ENCODE measurements at places on chromosomes 11 and 22. TPM values are rescaled to one million over a fixed set of nuclear protein-coding genes. Genes with fewer than 3 reads are reported as not detected.

DNA sequence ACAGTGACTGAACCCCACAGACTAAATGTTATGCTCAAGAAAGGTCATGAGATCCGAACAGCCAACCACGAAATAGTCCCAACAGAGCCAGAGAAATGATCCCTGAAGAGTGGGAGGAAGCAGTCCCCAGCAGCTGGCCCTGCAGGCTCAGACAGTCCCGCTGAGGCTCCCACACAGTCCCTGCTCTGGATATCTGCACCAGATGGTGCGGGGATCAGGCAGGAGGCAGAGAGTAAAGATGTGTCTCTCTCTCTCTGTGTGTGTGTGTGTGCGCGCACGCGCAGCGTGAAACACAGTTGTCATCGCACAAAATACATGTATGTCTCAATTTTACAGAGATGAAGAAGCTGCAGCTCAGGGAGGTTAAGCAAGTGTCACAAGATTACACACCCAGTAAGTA, 27.9 kb downstream of the GUCY1A2 start:
- no peaks in the 10 kb centered on the region for H3K4me1 ChIP-seq
- no peak overlapping the region for H3K27ac ChIP-seq
- H3K4me3 ChIP-seq: no peak overlapping the region
- no peak for DNase-seq
- H3K27me3 ChIP-seq: no peaks in the 10 kb centered on the region

DNA sequence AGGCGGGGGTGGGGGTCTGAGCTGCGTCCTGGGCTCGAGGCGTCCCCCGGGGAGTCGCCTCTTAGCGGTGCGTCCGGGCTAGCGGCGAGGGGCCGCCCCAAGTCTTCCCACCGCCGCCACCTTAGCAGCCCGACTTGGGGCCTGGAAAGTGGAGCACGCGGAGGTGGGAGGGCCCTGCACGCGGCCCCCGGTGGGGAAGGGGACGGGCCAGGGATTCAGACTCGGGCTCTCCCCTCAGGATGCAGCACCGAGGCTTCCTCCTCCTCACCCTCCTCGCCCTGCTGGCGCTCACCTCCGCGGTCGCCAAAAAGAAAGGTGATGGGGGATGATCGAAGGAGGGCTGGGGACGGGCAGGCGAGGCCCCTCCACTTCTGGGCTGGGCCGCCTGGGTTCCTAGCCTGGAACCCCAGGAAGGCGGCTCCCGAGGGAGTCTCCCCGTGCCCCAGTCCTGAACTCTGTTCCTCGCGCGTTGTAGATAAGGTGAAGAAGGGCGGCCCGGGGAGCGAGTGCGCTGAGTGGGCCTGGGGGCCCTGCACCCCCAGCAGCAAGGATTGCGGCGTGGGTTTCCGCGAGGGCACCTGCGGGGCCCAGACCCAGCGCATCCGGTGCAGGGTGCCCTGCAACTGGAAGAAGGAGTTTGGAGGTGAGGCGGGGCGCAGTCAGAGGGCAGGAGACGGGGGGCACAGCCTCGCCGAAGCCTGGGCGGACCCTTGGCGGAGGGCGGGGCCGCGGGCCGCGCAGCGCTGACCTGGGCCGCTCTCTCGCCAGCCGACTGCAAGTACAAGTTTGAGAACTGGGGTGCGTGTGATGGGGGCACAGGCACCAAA, 563 bp downstream of the MDK start:
- H3K27me3 ChIP-seq: peaks cover 38% of the 10 kb centered on the region
- H3K4me3 ChIP-seq: peak overlapping the region; percentile 75
- H3K36me3 ChIP-seq: peaks cover 10% of the 10 kb centered on the region
- no peak for DNase-seq

DNA sequence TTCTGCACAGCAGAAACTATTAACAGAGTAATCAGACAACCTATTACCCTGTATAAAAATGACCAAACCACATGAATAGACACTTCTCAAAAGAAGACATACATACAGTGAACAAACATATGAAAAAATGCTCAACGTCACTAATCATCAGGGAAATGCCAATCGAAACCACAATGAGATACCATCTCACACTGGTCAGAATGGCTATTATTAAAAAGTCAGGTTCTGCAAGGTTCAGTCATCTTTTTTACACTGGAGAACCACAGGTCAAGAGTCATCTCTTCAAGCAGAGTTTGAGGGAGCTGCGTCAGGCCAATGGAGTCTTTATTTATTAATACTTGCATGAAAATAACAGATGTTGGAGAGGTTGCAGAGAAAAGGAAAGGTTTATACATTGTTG, 40.4 kb downstream of the RCN1 start:
- peaks cover 20% of the 10 kb centered on the region for H3K27me3 ChIP-seq
- no peaks in the 10 kb centered on the region for H3K4me1 ChIP-seq
- no peak overlapping the region for H3K4me3 ChIP-seq
- DNase-seq: no peak
- no peaks in the 10 kb centered on the region for H3K36me3 ChIP-seq

- H3K4me3 ChIP-seq: no peak overlapping the region
- H3K36me3 ChIP-seq: peaks cover 5% of the 10 kb centered on the region
- H3K27ac ChIP-seq: no peak overlapping the region
Measured at GRCh38 chr11:73464347-73464746, 88.1 kb downstream of the RELT start.

GRCh38 chr22:19480173-19480568, 451 bp downstream of the CDC45 start:
- no peak overlapping the region for H3K27ac ChIP-seq
- H3K36me3 ChIP-seq: peaks cover 11% of the 10 kb centered on the region
- DNase-seq: no peak
- H3K4me1 ChIP-seq: peaks cover 26% of the 10 kb centered on the region
- H3K27me3 ChIP-seq: no peaks in the 10 kb centered on the region

DNA sequence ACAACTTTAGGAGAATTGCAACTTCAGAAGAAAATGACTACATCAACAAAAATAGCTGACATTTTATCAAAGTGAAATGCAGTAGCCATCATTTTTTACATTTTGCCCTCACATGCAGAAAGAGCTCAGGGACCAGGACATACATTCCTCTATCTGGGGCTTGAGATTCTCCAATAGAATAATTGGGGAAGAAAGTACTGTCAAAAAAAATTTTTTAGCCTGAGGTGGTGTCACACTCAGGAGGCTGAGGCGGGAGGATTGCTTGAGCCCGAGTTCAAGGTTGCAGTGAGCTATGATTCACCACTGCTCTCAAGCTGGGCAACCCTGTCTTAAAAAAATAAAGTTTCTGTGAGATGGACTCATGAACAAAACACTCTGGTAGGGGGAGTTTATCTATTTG, 32.2 kb upstream of the DEPDC7 start:
- no peaks in the 10 kb centered on the region for H3K27me3 ChIP-seq
- H3K4me1 ChIP-seq: no peaks in the 10 kb centered on the region
- no peak overlapping the region for H3K4me3 ChIP-seq
- H3K36me3 ChIP-seq: peaks cover 4% of the 10 kb centered on the region

GRCh38 chr22:30705710-30706651, 11.3 kb downstream of the OSBP2 start:
- peaks cover 9% of the 10 kb centered on the region for H3K27me3 ChIP-seq
- no peak overlapping the region for H3K4me3 ChIP-seq
- H3K27ac ChIP-seq: no peak overlapping the region

GRCh38 chr22:17698948-17699347, 60.4 kb downstream of the BCL2L13 start:
- H3K27ac ChIP-seq: no peak overlapping the region
- no peaks in the 10 kb centered on the region for H3K27me3 ChIP-seq
- no peaks in the 10 kb centered on the region for H3K4me1 ChIP-seq
- DNase-seq: no peak
- H3K4me3 ChIP-seq: no peak overlapping the region

GRCh38 chr22:46290121-46290842, 6.4 kb upstream of the GTSE1 start:
- H3K4me1 ChIP-seq: peaks cover 70% of the 10 kb centered on the region
- no peak overlapping the region for H3K27ac ChIP-seq
- DNase-seq: no peak
- no peak overlapping the region for H3K4me3 ChIP-seq
- H3K36me3 ChIP-seq: peaks cover 2% of the 10 kb centered on the region
- H3K27me3 ChIP-seq: no peaks in the 10 kb centered on the region

- no peaks in the 10 kb centered on the region for H3K36me3 ChIP-seq
- no peak overlapping the region for H3K4me3 ChIP-seq
- peak; percentile 23 for DNase-seq
- H3K27me3 ChIP-seq: peaks cover 7% of the 10 kb centered on the region
- no peak overlapping the region for H3K27ac ChIP-seq
Measured at GRCh38 chr11:7353100-7353499, 101.4 kb downstream of the SYT9 start.

GRCh38 chr22:24414984-24415945, 12.1 kb upstream of the ADORA2A start:
- peaks cover 53% of the 10 kb centered on the region for H3K36me3 ChIP-seq
- no peaks in the 10 kb centered on the region for H3K27me3 ChIP-seq
- peaks cover 2% of the 10 kb centered on the region for H3K4me1 ChIP-seq
- DNase-seq: no peak
- no peak overlapping the region for H3K4me3 ChIP-seq

DNA sequence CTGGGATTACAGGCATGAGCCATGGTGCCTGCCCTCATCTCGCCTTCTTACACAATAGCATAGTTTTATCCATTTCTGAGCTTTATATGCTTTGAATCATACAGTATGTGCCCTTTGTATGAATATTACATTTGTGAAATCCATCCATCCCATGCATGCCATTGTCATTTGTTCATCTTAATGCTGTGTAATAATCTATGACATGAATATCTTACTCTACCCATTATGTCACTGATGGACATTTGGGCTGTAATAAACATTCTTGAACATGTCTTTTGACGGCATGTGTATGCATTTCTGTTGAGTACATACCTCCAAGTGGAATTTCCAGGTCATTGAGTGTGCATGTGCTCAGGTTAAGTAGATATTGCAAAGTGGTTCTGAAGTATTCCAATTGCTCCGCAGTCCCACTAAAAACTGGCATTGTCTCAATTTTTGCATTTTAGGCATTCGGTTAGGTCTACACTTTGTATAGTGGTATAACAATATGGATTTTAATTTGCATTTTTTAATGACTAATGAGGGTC, 339.3 kb upstream of the SYN3 start:
- H3K36me3 ChIP-seq: peaks cover 13% of the 10 kb centered on the region
- H3K4me3 ChIP-seq: no peak overlapping the region
- no peaks in the 10 kb centered on the region for H3K27me3 ChIP-seq
- no peak for DNase-seq

- peak; percentile 26 for DNase-seq
- H3K36me3 ChIP-seq: no peaks in the 10 kb centered on the region
- peak overlapping the region; percentile 73 for H3K4me3 ChIP-seq
- peaks cover 15% of the 10 kb centered on the region for H3K4me1 ChIP-seq
- H3K27ac ChIP-seq: no peak overlapping the region
Measured at GRCh38 chr11:76210931-76211851, 4.9 kb upstream of the WNT11 start.

DNA sequence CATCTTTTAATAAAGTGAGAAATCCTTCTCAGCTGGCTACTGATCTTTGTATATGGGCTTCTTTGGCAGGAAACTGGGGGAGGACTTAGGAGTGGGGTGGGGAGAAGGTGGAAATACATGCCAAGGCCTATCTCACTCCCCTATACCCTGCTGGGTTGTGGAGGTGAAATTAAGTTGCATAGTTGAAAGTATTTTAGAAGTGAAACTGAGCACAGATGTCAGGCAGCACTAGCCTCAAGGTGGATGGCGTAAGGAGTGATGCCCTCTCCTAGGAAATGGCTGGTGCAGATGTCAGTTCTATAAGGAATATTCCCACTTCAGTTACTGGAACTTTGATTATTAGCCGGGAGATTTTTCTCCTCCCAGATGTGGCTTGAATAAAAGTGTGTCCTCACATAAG, 46.3 kb downstream of the NNMT start:
- peaks cover 5% of the 10 kb centered on the region for H3K4me1 ChIP-seq
- H3K27ac ChIP-seq: no peak overlapping the region
- H3K4me3 ChIP-seq: no peak overlapping the region

The RASGRP2 gene
- 165 TPM for total RNA-seq

The HTR3B gene
- 0.10 TPM for total RNA-seq

The FGF3 gene
- total RNA-seq: not detected

All from activated B cell treated with CpG ODN at 0.5 μM for 24 hours (primary cell).